Activated CD8-positive, alpha-beta memory T cell treated with anti-CD3 and anti-CD28 coated beads for 48 hours (primary cell): ENCODE measurements at places on chromosomes 7 and 10.
A peak's percentile ranks its signal among the peaks of the same experiment; 100 is the strongest.

GRCh38 chr10:14603534-14604102 is 171.1 kb downstream of the FAM107B start:
- no peak for DNase-seq

GRCh38 chr7:157758468-157759245 is 421.9 kb downstream of the DNAJB6 start:
- DNase-seq = no peak

- DNase-seq = no peak
Measured at GRCh38 chr7:80942261-80943041, 23.6 kb upstream of the SEMA3C start.

DNA sequence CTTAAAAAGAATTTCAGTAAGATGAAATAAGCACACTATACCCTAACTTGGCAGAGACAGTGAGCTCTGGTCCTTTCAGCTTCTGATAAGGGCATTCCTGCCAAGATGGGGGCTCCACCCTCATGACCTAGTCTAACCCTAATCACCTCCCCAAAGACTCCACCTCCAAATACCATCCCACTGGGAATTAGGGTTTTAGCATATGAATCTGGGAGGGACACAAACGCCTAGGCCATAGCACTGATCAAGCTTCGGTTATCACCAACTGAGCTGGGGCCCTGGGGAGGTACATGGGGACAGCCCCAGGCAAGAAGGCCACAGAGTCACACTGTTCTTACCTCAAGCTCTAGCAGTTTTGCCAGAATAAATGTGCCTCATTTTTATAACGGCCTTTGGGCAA is 31.4 kb downstream of the PALS2 start:
- DNase-seq = no peak

GRCh38 chr7:66047426-66047825 is 28.2 kb upstream of the ASL start:
- DNase-seq = no peak

GRCh38 chr10:23155169-23155568 is 36.9 kb upstream of the PTF1A start:
- DNase-seq = no peak

DNA sequence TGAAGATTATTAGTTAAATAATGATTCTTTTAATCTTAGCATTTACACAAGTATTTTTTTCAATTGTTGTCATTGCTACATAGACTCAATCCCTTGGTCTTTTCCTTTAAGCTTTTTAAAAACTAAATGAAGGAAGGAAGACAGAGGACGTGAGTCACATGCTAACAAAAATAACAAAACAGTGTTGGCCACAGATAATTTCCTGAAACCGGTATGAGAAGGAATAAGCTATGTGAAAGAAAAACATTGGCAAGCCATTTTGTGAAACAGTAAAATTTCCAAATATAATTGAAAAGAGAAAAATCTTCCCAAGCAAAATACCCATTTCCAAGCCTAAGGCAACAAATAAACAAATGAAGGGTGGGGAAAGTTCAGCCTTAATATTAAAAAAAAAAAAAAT is 223.0 kb downstream of the AHR start:
- DNase-seq = no peak

DNA sequence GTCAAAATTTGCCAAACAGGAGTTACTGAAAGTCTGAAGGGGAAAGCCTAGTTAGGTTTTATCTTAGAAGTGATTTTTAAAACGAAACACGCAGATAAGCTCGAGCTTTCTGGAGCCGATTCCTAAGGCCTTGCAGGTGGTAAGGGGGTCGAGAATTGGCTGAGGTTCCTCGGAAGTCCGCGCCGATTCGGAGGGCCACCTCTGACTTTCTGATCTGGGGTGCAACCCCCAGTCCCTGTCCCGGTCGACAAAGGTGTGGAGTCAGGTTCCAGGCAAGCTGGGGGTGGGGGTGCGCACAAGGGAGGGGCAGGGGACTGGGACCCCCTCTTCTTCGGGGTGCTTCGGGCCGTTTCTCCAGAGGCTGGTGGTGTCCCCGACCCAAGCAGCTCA is 701 bp upstream of the CUL1 start:
- peak; percentile 53 for DNase-seq

DNA sequence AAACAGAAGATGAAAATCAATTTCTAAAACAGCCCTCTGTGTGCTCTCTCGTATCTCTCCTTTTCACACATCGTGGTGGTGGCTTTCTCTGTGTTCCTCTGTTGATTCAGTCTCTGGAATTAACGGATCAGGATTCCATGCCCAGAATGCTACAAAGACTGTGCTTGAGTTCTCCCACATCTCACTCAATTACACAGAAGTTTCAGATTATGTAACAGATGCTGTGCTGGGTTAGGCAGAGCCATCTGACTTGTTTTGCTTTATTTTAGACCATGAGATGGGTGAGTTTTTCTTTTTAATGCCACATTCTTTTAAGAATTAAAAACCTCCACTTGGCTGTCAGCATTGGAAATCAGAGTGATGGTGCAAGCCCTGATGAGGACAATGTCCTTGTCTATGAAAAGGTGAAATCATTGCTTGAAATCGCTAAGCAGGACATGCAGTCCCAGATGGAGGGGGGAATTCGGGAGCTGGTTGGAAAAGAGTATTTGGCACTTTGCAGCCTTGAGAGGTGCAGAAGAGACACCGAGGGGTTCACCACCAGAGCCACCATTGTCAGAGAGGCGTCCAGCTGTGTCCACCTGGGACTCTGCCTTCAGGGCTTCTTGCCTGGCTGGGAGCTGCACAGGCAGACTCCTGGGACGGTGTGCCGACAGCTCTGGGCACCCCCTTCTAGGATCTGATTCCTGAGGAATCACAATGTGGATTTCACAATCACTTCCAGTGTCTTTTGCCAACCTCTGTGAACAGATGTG is 80.4 kb downstream of the EGFR start:
- no peak for DNase-seq

GRCh38 chr10:110897184-110897583 is 21.8 kb downstream of the BBIP1 start:
- no peak for DNase-seq

GRCh38 chr10:63169624-63170023 is 36.5 kb downstream of the NRBF2 start:
- no peak for DNase-seq

GRCh38 chr10:101956117-101956516 is 99.9 kb downstream of the ARMH3 start:
- DNase-seq = no peak

DNA sequence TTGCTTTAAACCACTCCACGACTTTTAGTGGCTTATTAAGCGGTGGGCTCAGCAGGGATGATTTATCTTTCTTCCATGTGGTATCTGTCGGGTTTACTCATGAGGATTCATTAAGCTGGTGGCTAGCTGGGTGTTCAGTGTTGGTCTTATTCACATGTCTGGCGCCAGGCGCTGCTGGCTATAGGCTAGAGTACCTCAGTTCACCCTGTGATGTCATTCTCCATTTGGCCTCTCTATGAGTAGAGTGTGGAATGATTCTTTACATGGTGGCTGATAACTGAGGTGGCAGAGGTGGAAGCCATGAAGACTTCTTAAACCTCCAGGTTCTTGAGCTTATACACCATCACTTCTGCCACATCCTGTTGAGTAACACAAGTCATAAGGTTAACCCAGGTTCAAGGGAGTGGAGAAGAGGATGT is 115.4 kb downstream of the MLLT10 start:
- no peak for DNase-seq

DNA sequence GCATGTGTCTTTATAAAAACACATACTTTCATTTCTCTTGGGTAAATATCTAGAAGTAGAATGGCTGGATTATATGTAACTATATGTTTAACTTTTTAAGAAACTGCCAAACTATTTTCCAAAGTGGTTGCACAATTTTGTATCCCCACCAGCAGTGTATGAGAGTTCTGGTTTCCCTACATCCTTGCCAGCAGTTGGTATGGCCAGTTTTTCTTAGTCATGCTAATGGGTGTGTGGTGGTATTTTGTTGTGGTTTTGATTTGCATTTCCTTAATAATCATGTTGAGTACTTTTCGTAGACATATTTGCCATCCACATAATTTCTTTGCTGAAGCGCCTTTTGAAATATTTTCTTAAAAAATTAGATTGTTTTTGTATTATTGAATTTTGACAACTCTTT is 60.3 kb downstream of the NEUROG3 start:
- DNase-seq = no peak

DNA sequence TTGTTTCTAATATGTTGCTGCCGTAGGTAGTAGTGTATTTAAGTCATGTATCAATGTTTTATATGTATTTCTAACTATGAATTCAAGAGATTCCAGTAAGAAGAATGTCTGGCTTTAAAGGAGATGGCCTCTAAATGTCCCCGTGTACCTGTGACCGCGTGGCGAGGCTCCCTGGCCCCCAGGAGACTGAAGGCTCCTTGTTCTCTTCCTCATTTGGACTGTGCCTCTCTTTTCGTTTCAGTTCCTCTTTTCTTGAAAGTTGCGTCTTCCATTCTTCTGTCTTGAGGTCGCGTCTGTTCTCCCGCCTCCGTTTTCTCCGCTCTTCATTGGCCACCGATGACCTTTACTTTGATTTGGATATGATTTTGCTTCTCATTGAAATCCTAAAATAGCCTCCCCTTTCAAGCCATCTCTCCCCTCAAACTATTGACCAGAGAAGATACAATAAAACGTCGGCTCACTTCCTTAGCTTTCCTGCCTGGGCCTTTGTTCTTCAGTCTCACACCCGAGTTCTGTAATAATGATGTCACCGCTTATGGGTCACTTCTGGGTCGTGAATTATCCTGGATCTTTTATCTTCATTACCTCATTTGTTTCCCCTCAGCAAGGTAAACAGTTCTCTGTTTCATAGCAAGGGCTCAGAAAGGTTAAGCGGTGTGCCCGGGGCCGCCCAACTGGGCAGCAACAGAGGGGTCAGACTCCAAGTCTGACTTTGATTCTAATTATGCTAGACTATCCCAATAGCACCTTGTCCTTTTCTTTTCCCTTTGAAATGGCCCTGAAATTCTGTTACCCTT is 28.7 kb downstream of the WIPI2 start:
- DNase-seq = no peak

- DNase-seq = no peak
Measured at GRCh38 chr7:156988343-156989185, 21.9 kb downstream of the MNX1 start.

DNA sequence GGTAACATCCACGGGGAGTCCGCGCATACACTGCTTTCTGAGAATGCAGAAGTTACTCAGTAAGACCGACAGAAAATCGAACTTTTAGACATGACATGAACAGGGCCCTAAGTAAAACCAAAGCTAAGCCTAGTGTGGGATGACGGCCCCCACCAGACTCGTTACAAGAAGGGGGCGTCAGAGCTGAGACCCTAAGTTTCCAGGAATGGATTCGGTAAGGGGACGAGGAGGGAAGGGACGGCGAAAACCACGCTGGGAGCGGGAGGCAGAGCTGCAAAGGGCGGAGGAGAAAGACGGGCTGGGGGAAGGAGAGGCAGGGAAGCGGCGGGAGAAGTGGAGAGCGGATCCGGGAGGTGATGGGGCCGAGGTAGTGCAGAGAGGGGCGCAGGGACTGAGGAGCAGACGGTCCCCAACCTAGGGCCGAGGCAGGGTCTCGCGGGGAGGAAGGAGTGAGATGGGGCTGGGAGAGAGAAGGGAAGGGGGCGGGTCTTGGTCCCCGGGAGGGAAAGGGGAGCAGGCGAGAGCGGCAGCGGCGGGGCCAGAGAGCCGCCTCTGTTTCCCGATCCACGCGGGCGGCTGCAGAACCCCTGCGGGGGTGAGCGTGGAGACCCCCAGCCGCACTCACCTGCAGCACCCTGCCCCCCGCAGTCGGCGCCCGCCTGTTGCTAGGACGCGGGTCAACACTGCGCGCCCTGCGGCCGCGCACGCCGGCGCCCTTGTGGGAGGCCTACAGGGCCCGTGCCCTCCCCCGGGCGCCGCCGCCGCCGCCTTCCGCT is 513 bp downstream of the ODAD2 start:
- DNase-seq = no peak

DNA sequence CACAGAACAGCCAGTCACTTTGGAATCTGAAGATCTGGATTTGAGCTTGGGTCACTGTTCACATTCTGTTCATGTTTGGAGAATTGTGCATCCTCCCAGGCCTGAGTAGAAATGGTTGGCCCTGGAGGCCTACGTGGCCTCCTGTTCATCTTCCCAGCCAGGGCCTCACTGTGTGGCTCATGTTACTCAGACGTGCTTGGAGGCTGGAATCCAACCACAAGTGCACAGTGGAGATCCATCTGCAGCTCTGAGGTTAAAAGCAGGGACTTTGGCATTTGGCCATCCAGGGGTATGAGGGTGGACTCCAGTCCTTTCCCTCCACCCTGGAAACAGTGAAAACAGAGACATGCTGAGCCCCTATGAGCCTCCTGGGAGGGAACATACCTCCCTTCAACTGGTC is 709.0 kb upstream of the IGFBP3 start:
- DNase-seq = no peak

DNA sequence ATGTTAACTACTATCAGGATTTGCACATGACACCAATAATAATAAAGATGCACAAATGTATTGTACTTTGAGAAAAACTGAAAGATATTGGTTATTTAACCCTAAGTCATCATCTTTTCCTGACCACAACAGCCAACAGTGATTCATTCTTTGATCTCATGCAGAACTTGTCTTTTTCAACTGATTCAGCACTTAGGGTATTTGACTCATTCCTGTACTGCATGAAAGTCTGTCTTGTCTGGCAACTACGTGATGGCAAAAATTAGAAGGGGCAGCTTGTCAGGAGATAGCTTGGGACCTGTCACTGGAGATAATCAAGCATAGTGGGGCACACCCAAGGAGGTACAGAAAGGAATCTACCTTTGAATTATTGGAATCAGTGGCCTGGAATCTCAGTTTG is 77.8 kb upstream of the LRRC17 start:
- no peak for DNase-seq

DNA sequence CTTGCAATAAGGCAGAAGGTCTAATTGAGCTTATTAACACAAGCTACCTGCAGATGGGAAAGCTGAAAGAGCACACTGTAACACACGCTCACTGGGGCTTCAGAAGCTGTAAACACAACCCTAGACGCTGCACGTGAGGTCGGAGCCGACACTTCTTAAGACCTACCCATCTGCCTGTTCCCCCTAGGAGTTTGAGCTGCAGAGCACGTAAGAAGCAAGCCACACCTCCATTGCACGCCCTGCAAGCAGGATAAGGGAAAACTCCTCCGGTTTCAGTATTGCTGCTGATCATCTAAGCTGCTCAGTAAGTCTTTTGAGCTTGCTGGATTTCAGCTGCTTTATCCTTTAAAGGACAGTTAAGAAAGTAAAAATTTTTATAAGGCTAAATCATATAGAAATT is 244.0 kb upstream of the ZWINT start:
- no peak for DNase-seq

DNA sequence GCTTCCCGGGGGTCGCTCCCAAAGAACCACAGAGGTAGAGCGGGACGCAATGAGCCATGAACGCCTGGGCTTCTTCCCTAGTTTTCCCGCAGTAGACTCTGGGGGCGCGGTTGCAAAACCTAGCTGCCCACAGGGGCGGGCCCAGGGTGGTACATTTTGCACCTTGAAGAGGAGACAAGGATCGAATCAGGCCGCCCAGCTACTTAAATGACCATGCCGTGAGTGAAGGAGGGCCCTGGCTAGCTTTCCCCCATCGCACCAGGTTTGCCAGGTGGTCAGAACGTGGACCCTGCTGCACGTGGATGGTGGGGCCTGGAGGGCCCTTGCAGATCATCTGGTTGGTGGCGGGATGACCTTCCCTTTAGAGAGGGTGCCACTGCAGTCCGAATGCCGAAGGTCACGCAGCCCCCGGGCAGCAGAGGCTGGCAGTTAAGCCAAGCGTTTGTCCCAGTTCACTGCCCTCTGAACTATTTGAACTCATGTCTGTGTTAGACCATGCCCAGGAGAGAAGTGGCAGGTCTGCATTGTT is 604 bp upstream of the SHTN1 start:
- DNase-seq = no peak
